ENCODE measurements at places on chromosomes 1 and 21.

DNA sequence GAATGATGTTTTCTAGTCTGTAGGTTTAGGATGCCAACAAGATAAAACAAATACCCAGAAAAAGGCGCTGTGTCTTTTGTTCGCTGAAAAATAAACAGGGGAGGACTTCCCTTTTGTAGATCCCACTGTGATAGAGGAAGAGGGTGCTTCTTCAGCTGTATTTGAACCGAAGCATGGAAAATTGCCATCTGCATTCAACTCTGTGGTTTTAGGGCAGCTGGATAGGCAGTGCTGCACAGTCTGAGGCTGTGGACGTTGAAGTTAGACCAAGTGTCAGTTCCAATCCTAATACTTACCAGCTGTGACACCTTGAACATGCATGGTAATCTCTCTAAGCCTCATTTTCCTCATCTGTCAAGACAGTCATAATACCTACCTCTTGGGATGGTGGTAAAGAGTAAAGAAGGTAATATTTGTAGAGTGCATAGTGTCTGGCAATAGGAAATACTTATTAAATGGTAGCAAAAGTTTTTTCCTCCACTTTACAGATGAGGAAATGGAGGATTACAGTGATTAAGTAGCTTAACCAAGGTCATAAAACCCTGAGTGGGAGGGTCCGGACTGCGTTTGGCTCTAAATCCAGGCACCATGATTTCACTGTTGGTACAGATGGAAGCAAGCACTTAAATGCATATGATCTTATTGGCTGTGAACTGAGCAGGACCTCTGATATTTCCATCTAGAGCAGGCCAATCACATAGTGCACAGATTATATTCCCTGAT is 48.5 kb downstream of the UTP25 start:
- DNase-seq = no peak

DNA sequence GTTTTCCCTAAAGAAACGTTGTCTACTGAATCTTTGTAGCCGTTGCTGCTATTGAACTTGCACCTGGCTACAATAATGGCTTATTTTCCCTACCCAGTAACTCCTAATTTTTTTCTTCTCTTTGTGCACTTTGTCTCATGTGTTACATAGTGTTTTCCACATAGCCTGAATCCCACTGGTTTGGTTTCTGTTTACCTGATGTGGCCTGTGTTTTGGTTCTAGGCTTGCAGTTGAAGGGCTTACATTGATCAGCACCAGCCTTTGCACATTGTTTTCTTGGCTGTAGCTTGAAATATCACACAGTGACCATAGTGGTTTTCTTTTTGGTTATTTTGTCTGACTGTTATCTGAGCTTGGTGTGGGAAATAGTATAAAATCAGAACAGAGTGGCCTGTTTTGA is 29.5 kb downstream of the ST3GAL3 start:
- no peak for DNase-seq

DNA sequence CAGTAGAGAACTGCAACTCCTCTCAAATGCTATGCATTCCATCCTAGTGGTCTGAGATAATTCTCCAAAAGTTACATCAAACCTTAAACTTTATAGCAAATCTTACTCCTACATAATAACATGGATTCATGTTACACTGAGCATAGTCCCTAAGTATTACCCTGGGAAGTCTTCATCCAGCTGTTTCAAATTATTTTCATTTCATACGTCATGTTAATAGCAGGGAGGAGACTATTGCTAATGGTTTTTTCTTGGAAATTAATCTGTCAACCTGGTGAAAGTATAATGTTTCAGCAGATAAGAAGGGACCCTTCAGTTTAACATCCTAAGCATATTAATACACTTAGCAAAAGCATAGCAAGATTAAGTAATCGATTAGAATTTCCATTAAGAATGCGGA is 318.1 kb downstream of the USP25 start:
- no peak for DNase-seq

- DNase-seq = no peak
These were observed 401.1 kb upstream of the CHRM3 start for GRCh38 chr1:238985312-238985711.

DNA sequence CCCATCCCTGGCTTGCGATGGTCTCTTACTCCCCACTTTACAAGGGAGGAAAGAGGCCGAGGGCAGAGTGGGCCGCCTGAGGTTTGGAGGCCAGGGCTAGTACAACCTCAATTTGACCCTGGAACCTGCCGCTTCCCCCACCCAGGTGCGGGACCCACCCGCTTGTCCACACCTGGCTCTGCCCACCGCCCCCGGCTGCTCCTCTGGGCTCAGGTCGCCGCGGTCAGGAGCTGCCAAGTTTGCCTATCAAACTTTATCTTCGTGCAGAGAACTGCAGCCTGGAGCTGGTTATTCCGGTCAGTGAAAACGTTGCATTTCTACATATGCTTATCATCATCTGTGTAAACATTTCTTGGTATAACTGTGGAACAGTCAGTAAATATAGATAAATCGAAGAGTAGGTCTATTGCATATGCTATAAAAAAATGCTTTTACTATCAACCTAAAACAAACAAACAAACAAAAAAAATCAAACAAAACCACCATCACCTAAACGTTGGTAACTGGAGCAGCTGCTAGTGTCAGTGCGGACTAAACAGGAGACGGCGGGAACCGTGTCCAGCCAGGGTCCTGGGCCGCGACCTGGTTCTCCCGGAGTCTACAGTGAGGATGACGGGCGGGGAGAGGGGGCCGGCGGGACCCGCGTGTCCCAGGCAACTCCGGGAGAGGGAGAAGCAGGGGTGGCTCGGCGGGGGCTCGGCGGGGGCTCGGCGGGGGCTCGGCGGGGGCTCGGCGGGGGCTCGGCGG is 906 bp upstream of the ADARB1 start:
- DNase-seq = no peak

GRCh38 chr1:113768916-113769600 is 9.8 kb upstream of the PHTF1 start:
- DNase-seq = no peak

GRCh38 chr1:8747879-8748825 is 69.3 kb downstream of the RERE start:
- DNase-seq = no peak

- no peak for DNase-seq
These were observed 273.8 kb downstream of the FAM72C start for GRCh38 chr1:143698016-143698415.

GRCh38 chr1:12197483-12197880 is 30.7 kb downstream of the TNFRSF1B start:
- DNase-seq = no peak

GRCh38 chr1:21457654-21458053 is 17.7 kb downstream of the NBPF3 start:
- no peak for DNase-seq

- DNase-seq = no peak
These were observed 110.6 kb downstream of the XCL2 start for GRCh38 chr1:168433238-168433637.

DNA sequence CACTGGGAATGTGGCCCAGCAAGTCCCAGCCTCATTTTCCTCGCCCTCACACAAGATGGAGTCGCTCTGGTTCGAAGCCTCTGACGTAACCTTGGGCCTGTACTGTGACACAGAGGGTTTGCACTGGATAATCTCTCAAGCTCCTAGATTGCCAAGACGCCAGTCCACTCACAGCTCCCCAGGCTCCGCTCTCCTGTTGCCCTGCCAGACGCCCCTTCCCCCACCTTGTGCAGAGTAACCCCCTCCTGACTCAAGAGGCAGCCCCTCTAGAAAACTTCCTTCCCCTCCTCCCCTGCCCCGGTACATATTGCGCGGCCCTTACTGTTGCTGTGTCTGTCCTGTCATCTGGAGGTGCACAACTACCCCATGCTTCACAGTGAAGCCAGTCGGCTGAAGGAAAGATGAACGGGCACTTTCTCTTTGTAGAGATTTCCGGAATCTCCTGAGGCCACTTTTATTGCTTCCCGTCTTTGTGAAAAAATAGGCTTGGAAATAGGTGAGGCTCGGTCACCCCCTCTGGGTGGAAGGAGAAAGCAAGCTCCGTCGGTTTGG is 981 bp upstream of the KIAA1614 start:
- no peak for DNase-seq

DNA sequence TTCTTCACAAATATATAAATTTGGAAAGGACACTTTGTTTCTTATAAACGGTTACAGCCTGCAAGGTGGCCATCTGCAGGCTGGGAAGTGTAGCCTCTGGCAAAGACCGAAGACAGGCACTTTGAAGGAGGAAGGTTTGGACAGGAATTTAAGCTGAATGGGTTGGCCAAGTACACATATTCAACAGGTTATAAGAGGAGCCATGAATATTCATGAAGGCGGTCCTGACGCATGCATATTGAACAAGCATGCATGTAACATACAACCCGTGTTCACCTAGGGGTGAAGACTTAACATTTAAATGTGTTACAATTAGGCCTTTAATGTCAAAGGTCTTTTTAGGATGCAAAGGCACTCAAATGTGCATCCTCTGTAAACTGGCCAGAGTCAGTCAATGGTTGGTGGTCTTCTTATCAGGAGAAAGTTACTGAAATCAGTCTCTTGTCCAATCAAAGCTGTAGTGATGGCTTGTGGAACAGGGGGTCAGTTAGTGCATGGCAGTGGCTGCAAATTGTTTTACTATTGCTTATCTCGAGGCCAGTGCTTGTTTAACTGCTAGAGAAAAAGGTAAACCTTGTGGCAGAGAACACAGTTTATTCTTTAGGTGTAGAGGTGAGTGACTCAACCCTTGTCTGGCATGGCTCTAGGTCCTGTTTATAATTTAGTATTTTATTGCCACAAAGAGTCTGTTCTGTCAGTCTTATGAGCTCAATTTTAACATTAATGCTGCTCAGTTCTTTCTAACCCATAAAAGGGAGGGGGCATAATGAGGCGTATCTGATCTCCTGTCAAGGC is 70.3 kb upstream of the F3 start:
- DNase-seq = no peak
